Glutamatergic neuron (in vitro differentiated cells): ENCODE measurements at places on chromosomes 1 and 21.
A peak's percentile ranks its signal among the peaks of the same experiment; 100 is the strongest.

GRCh38 chr21:45944601-45945000, 37.0 kb upstream of the COL6A1 start:
- DNase-seq, result no peak

DNA sequence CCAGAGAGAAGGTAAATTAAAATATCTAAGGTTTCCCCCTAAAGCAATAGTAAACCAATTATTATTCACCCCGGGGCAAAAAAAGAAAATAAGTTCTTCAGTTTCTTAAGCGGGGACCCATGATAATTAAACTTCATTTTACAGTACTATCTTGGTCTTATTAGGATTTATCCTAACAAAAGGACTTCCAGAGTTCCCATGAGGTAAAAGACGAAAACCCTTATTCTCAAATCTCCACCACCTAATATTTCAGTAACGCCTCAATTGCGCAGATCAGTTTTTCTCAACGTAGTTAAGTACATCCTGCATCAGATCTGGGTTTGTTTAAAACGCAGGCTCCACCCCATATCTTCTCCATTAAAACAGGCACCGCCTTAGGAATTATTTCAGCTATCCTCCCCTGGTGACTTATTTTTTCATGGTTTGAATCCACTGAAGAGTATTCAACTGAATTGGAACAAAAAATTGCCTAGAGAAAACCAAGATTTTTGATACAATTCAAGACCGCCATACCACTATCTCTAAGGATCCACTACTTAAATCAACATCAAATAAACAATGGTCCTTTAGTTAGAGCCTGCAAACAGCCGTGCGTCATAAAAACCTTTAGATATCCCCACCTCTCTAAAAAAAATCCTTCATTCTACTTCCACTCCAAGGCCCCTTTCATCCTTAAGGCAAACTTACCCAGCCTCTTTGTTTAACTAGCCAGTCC, 1.7 kb downstream of the MCL1 start:
- no peak for DNase-seq

DNA sequence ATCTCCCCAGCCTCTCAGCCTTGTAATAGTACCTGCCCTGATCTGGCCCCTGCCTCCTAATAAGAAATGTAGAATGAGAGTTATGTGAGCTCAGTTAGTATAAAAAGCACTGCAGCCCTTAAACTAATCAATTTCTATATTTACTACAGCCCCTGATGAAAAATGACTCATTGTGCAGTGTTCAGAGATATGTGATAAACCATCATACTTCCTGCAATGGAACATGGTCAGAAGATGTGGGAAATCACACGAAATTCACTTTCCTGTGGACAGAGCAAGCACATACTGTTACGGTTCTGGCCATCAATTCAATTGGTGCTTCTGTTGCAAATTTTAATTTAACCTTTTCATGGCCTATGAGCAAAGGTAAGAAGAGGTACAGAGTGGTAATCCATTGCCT, 176.8 kb upstream of the PDE4B start:
- DNase-seq, result no peak

- no peak for DNase-seq
Measured at GRCh38 chr1:154503898-154504297, 1.7 kb upstream of the SHE start.

GRCh38 chr1:183645531-183645930, 7.6 kb downstream of the APOBEC4 start:
- no peak for DNase-seq

GRCh38 chr21:25188677-25189079, 418.6 kb downstream of the MRPL39 start:
- no peak for DNase-seq

DNA sequence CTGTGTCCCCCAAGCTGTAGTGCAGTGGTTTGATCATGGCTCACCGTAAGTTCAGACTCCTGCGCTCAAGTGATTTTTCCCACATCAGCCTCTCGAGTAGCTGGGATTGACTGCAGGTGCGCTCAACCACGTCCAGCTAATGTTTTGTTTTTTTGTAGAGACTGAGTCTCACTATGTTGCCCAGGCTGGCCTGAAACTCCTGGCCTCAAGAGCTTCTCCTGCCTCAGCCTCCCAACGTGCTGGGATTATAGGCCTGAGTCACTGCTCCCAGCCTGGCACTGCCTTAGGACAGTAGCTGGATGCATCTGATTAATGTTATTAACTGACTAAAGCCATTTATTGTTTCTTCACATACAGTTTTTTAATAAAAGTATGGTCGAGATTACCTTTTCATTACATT, 40.2 kb downstream of the RNF11 start:
- DNase-seq, result no peak

DNA sequence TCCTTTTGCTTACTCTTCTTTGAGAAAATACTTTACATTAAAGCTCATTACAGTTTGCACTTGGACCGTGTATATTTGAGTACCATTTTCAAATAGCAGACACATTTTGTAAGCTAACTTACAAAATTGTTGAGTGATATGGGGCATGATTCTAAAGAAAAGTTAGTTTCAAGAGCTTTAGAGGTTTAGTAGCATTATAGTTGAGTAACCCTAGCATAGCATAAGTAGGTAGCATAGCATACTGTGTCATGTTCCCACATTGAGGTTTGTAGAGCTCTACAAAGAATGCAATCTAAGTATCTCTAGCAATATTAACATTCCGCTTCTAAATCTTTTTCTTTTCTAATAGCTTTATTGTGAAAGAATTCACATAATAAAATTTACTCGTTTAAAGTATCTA, 92.0 kb downstream of the ITSN1 start:
- no peak for DNase-seq

DNA sequence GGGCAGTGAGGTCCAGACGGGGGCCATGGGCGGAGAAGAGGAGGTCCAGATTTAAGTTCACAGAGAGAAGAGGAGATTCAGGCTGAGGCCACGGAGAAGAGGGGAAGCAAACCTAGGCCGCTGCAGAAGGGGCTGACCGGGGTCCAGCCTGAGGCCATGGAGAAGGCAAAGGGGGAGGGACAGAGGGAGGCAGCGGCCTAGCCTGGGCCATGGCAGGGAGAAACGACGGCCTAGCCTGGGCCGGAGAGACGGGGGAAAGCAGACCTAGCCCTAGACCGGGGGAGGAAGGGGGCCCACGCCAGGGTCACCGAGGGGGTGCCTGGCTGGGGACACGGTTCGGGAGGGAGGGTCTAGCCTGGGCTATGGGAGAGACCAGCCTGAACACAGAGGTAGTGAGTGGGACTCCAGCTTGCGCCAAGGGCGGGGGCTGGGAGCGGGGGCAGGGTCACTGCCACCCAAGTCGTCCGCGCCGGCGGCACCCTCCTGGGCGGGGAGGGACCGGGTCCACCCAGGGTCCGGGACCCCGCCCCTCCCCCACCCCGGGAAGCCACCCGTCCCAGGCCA, 459 bp downstream of the CAPZB start:
- DNase-seq, result peak; percentile 73

GRCh38 chr1:48000883-48001282, 3.7 kb upstream of the TRABD2B start:
- DNase-seq, result no peak

DNA sequence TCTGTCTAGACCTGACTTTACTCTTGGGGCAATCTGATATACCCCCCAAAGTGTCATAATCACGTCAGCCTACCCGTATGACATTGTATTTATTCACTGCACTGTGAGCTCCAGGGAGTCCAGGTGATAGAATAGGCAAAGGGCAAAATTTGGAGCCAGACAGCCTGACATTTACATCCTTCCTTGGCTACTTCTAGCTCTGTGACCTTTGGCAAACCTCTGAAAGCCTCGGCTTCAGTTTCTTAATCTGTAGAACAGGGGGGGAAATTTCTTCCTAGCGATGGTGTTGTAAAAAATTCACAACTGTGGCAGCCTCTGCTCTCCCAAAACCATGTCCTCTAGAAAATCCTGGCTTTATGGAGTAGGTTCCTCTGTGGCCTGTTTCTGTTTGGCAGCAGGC, 240.9 kb downstream of the KIF26B start:
- DNase-seq, result no peak

DNA sequence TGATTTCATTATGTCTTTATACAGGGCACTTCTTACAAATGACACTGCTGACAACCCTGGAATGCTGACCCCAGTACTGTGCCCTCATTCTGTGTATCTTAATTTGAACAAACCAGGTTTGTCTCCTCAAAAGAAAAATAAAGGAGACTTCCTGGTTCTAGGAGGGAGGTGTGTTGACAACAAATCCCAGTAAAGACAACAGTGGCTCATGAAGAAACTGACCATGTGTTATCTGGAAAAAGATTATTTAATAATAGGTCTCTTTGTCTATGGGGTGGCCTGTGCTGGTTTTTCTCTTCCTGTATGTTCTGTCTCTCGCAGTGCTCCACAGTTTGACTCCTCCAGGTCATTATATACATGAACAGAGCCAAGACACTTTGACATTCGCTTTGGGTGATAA, 454.6 kb downstream of the LMO4 start:
- DNase-seq, result no peak

- peak; percentile 68 for DNase-seq
Measured at GRCh38 chr1:247681288-247681897, 1.9 kb upstream of the OR13G1 start.

DNA sequence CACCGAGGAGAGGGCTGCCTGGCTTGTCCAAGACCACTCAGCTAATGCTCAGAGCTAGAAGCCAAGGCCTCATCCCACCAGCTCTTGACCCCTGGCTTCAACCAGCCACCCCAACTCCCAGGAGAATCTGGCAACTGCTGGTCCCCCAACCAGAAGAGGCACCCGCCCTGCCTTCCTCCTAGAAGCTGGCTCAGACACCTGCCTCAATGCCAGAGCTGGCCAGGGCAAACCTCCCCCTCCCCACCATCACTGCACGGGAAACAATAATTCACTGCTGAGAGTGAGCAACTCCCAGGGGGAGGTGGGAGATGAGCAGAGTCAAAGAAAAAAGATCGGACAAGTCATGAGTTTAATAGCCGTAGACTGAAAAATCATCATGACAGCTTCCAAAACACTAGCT, 3.3 kb downstream of the CHD5 start:
- DNase-seq, result no peak

DNA sequence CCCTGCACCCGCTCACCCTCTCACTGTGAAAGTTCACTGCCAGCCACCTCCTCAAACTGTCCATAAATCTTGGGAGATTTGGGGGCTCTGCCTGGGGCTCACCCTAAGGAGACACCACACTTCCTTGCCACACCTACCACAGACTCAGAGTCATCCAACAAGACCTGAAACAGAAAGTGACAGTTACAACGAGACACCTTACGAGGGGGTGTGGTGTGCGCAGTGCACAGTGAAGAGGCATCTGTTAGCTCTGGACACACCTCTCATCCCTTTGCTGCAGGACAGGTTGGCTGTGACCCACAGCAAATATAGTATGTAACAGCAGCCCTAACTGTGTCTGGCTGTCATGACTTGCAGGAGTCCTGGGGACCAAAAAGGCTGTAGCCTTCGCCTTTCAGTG, 190.2 kb downstream of the NR5A2 start:
- DNase-seq, result no peak

- DNase-seq, result no peak
Measured at GRCh38 chr1:177973585-177973984, 3.7 kb upstream of the SEC16B start.

DNA sequence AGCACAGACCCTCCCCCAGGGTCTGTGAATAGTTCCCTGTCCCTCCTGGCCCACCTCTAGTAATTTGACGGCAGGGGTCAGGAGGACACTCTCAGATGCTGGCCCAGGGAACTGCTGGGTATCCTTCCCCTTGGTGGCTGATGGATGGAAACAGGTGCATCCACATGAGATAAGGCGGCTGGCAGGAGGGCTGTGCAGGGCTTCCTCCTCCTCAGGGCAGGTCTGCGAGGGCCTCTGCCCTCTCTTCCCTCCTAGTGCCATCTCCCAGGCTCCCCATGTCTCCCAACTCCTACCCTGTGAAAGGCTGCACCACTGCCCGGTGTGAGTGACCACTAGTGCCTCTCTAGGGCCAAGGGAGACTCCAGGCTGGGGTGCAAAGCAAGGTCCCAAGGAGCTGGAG, 123.9 kb downstream of the GLIS1 start:
- no peak for DNase-seq

GRCh38 chr1:79362470-79362869, 355.9 kb upstream of the ADGRL4 start:
- DNase-seq, result no peak

DNA sequence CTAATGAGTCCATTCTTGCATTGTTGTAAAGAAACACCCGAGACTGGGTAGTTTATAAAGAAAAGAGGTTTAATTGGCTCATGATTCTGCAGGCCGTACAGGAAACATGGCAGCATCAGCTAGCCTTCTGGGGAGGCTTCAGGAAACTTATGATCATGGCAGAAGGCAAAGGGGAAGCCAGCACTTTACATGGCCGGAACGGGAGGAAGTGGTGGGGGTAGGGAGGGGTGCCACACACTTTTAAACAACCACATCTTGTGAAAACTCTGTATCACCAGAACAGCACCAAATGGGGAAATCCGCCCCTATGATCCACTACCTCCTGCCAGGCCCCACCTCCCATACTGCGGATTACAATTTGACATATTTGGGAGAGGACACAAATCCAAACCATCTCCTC, 43.9 kb downstream of the NOS1AP start:
- no peak for DNase-seq

DNA sequence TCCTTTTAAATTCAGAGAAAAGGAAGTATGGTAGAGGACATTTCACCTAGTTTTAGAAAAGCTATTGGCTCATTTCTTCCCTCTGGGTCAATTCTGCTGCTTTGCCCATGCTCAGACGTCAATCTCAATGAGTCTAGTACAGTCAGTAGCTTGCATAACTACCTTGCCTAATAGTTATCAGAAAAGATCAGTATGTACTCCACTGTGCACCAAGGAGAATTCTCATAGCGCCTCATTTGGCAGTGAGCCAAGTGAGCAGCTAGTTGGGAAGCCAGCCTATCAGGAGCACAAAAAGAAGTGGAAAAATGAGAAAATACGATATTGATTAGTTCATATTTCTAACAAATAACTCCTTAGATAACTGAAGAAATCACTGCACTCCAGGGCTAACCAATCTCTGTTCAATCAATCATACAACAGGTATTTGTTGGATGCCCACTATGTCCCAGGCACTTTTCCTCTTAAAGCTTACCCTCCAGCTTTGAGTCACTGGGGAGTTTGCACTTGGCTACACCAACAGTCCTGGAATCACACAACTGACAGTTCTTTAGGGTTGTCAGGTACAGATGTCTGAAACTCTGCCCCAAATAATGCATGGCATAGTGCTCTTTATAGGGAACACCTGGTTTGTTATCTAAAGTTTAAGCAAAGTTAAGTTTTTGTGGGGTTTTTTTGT, 50.2 kb downstream of the PRDX6 start:
- DNase-seq, result no peak
